ENCODE measurements at places on chromosomes 12 and 14.
A peak's percentile ranks its signal among the peaks of the same experiment; 100 is the strongest.

DNA sequence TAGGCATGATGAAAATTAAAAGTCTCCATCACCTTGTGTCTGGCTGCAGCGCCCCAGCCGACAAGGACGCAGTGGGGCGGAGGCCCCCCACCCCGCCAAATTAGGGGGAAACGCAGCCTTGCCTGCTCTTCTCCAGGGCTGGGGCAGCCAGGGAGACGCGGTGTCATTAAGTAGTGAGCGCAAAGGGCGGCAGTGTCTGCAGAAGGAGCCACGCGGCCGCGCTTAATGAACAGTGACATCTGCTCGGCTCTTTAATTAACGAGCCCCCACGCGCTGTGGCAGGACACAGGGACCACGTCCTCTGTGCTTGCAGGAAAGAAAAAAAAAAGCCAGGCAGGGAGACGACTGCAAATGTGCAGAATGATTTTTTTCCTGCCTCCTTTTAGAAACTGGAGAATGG is 93.4 kb upstream of the NCOR2 start:
- no peak for DNase-seq

GRCh38 chr12:76256904-76257303 is 91.3 kb downstream of the BBS10 start:
- no peak for DNase-seq

DNA sequence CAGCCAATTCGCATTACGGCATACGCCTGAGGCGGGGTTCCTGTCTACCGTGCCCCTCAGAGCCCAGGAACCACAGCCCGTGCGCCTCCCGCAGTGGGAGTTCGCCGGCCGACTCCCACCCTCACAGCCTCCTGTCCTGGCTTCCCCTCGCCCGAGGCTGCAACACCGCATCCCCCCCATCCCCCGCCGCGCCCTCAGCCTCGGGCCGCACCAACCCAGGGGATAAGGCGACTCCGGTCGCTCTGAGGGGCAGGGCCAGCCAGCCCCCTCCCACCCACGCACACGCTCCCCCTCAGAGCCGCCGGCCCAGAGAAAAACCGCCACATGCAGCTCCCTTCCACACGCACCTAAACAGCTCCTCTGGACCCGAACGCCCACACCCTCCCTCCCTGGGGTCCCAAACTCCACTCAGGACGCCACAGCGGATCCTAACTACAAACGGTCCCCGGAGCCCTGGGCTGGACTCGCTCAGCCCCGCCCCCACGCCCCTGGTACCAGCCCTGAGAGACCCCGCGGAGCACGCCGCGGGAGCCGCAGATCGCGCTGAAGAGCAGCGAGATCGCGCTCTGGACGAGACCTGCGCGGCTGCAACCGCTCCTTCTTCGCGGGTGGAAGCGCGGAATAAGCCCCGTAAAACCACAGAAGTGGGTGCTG is at the start of gene C14orf39:
C14orf39 (minus strand) TSS at position 466 of the 654 bp plus-strand sequence. CDS start 985 bp downstream, outside the sequence.
- DNase-seq, result peak; percentile 50

DNA sequence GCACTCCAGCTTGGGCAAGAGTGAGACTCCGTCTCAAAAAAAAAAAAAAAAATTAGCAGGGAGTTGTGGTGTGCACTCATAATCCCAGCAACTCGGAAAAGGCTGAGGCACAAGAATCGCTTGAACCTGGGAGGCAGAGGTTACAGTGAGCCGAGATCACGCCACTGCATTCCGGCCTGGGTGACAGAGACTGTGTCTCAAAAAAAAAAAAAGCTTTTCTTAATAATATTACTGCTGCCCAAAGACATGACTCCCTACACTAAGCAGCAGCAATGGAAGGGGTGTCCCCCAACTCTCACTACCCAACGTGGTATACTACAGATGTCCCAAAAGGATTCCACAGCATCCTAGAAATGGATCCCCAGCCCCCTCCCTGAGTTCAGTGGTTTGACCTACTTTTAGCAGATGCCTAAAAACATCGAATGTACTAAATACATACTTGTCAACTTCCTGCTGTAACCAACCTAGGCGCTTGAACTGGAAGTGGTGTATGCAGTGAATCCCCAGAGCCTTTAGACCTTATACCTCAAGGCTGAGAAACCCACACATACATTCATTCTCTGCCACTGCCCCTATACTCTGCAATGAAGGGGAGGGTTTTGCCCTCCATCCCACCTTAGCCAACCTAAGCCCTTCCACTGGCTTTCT is 8.5 kb upstream of the FKBP11 start:
- DNase-seq, result no peak

GRCh38 chr14:103317976-103318580 is 16.0 kb upstream of the EIF5 start:
- no peak for DNase-seq

DNA sequence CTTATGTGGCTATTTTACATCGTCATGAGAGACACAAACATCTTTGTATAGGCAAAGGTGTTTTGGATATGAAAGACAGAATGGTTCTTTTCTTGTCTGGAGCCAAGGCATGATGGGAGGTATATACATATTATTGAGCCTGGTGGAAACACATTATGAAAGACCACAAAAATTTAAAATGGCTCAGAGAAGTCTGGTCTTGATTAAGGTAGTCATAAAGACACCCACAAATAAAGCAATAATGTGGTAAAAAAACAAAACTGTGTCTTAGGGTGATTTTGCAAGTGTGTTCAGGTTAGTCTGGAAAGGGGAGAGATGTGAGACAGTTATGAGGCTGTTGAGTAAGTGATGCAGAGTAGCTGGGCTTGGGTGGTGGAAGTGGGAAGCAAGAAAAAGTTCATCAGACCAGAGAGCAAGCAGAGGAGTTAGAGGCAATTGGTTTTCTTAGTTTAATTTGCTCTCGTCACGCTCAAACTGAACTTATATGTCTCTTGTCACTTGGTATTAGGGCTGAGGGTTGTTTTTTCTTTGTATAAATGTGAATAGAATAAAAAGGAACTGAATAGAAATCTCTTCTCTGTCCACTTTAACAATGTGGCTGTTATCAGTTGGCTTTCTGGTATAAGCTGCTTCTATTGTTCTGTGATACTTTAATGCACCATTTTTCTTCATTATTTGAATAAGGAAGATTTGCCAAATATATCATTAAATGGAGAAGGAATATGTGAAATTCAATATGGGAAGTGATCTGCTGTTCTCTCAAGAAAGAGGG is 115.0 kb downstream of the AKAP6 start:
- DNase-seq, result peak; percentile 88

- DNase-seq, result no peak
These were observed at the start of gene CCDC177 for GRCh38 chr14:69574263-69574953. Gene CCDC177, minus strand, starts transcription at chr14:69574871. Its CDS starts 1,249 bp downstream, at chr14:69573622.

- no peak for DNase-seq
These were observed 89.2 kb downstream of the ARF6 start for GRCh38 chr14:49982082-49982481.

GRCh38 chr12:2259369-2259768 is 206.6 kb downstream of the CACNA1C start:
- DNase-seq, result peak; percentile 58

DNA sequence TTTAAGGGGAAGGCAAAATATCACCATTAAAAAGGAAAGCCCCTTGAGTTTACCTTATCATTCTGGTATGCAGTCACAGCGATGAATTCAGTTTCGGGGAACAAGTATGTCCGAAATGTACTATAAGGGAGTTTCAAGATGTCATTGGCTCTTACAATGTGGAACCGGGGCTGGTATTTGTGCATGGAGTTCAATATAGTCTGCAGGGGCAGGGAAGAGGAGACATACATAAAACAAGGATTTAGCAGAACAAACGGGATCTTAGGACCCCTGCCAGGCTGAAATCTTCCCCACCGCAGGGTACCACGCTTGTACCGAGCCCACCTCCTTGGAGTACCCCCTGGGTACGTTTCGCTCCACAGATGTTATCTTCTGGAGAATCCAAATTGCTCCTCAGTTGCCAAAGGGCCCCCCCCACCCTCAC is 4.5 kb downstream of the TBX3 start:
- peak; percentile 65 for DNase-seq

DNA sequence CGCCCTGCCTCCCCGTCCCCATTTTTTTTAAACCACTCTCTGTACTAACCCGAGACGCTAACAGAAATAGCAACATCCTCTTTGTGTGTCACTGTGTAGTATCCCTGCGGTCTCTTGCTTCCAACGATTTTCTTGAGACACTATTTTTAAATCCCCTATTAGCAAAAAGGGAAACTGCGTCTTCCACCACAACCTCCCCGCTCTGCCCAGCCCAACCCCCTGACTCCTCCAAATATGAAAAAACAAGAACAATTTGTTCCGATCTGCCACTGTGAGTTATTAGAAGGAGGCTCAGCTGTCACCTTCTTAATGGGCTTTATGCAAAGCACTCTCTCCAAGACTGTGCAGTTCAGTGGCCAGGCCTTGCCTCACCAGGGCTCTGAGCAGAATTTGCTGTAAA is 76.3 kb downstream of the MAP1LC3B2 start:
- no peak for DNase-seq

GRCh38 chr12:67854351-67854750 is 134.9 kb upstream of the IFNG-AS1 start:
- peak; percentile 34 for DNase-seq

DNA sequence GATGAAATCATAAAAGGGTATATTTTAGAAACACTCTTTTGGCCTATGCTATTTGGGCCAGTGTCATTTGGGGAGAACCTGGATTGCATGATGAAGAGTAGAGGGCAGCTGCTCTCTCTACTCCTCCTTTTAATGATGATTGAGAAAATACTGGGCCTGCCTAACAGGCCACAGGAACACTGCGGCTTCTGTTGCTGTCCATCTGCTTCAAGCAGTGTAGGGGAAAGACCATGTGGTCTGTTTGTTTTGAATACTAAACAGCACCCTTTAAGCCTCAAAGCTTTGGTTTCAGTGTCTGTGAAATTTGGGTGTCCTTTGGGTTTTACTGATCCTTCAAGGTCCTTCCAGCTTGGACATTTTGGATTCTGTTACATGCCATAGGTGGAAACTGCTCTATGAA is 78.0 kb downstream of the TTC6 start:
- DNase-seq, result no peak

DNA sequence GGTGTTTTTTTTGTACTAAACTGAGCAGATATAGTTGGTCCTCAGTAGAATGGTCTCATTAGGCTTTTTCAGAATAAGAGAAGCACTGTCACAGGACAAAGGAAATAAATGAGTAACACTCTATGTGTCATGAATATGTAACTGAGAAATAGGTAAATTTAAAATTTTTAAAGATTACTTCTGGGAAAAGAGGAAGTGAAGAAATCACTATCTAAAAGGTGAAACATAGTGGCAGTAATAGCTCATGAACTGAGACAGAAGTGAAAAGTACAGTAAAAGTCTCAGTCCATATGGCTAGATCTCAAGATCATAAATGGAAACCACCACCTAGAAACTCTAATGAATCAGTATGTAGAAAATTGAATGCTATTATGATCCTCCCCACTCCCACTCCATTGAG is 89.3 kb upstream of the TTC7B start:
- DNase-seq, result no peak
